NCI-H446 treated with DMSO at 0.1 percent for 48 hours (cell line): ENCODE measurements at places on chromosomes 16 and 17.
A peak's percentile ranks its signal among the peaks of the same experiment; 100 is the strongest.

DNA sequence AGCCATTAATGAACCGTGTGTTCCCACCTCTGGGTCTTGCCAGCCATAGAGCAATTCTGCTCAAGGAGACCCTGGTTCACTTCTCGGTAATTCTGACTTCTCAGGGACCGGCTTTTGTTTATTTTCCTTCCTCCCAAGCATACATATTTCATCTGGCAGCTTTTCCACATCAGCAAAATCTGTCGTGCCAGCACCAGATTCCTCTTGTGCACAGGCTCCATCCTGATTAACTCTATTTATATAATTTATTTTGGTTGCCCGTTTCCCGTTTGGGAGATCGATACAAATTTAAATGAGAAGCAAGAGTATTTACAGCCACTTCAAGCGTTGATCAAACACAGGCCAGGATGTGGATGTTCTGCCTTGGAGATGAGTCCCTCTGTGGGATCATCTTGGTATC, 161.9 kb upstream of the XYLT1 start:
- DNase-seq, result no peak

- peak; percentile 70 for DNase-seq
These were observed 31.4 kb downstream of the ACTG1 start for GRCh38 chr17:81481073-81481799.

- no peak for DNase-seq
These were observed 39.7 kb downstream of the ARHGAP17 start for GRCh38 chr16:24975428-24975889.

DNA sequence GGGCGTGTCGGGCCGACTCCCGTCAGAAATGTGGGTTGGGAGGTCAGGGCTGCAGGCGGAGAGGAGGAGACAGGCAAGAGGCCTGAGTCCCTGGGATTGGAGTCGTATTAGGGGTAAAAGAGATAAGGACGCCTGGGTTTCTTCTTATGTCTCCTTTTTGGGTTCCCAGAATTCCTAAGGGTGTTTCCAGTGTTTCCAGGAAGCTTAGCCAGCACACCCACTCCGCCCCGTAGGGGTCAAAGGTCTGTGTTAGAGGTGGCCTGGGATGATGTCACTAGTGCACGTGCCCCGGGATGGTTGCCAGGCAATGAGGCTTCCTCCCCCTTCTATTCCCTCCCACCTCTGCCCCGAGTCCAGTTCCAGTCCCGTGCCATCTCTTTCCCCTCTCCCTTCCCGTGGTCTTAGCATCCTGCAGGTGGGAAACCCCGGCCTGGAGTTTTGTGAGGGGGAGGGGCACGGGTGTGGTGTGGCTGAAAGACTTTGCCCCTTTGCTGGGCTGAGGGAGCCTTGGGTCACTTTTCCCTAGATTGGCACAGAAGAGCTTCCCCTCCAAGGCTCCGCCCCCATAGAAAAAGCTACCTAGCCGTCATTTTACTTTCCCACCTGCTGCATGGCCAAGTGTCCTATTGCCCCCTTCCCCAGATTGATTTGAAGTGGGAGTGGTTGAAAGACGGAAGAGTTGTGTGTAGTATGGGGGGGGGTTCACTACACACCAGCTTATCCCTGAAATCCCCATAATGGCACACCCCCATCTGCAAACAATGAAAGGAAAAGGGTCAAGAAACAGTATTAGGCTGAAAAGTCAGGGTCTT, 2.8 kb downstream of the KDM6B start:
- DNase-seq, result peak; percentile 91

DNA sequence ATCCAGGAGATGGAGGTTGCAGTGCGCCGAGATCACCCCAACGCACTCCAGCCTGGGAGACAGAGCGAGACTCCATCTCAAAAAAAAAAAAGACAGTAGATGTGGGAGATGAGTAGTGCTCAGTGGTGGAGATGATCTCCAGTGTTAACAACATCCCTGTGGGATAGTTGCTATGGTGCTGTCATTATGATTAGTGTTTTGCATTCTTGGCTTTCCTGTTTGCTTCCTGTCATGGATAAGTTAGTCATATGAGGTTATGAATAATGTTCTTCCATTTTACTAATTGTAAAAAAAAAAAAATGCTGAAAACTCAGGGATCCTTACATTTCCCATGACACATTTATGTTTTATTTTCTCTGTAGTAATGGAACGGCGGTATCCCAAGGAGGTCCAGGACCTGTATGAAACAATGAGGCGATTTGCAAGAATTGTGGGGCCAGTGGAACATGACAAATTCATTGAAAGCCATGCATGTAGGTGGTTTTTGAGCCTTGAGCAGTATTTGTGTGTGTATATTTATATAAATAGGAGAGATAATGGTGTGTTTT, 24.5 kb upstream of the DUSP14 start:
- DNase-seq, result no peak

GRCh38 chr16:2720064-2720457, at the start of gene PRSS27:
PRSS27 (minus strand) TSS chr16:2720224; CDS start chr16:2720160, 64 bp downstream.
- no peak for DNase-seq

GRCh38 chr17:78583091-78583490, 5.9 kb upstream of the DNAH17 start:
- DNase-seq, result no peak

- DNase-seq, result no peak
These were observed 26.8 kb downstream of the WSCD1 start for GRCh38 chr17:6097005-6097279.

- peak; percentile 89 for DNase-seq
These were observed 50.9 kb downstream of the CDH11 start for GRCh38 chr16:65070831-65071432.

- no peak for DNase-seq
These were observed 3.0 kb downstream of the PDZD9 start for GRCh38 chr16:21997697-21998480.

DNA sequence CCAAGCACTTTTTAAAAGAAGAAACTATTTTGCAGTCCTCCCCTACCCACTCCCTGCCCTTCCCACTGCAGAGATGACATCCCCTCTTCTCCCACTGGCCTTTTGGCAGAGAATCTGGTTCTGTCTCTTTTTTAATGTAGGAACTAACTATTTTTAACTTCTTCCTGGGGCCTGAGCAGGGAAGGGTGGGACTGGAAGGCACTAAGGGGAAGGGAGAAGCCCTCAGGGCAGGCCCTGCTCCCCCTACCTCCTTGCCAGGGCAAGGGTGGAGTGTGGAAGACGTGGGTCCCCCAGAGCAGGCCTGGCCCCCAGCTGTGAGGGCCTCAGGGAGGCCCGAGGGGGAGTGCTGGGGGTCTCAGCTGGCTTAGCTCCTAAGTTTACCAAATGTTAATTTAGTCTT, 19.5 kb downstream of the UNC13D start:
- no peak for DNase-seq

DNA sequence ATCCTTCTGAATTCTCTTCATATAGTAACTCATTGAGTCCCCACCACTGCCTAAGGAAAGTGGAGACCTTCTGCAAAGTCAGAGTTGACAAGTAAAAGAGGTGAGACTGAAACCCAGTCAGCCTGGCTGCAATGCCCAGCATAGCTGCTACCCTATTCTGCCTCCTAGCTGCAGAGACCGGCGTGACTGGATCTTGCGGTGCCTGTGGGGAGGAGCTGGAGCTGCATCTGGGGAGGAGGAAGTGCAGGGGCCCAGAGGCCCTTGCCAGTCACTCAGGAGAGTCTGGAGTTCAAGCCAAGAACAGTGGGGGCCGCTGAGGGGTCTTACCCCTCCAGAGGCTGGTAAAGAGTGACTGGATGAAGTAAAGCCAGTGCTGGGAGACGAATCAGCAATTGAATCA, 35.0 kb upstream of the ZNF423 start:
- DNase-seq, result no peak

- DNase-seq, result no peak
These were observed 267.2 kb upstream of the CDH5 start for GRCh38 chr16:66099306-66099705.

GRCh38 chr17:2697611-2698162, 13.9 kb downstream of the CLUH start:
- no peak for DNase-seq

- no peak for DNase-seq
These were observed 26.0 kb downstream of the CD300LF start for GRCh38 chr17:74686761-74687160.

DNA sequence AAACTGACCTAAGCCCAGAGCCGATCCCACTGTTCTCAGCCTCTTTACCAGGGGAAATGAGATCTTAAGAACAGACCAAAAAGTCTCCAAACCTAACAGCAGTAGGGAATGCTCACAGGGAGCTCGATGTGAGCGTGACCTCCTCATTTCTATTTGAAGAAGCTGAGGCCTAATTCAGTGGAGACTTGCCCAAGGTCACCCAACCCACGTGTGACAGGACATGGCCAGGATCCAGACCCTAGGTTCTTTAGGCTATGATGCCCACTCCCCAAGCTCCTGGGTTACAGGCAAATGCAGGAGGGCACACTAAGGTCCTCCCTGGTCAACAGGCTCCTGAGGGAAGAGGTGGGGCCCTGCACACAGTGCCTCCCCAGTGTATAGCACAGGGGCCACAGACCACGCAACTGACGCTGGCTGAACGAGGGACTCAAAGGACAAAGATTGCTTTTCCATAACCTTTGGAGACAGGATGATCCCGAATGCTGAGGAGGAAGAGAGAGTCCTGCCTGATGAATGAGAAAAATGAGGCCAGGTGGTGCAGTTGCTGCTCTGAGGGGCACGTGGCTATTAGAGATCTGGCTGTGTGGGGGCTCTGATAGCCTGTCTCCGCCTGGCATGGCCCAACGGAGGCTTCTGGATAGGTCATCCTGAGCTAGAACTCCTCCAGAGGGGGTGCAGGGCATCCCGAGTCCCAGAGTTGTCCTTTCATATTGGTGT, 24.0 kb downstream of the MAP3K14 start:
- no peak for DNase-seq

GRCh38 chr17:27896701-27897100, 3.5 kb upstream of the LYRM9 start:
- no peak for DNase-seq

- DNase-seq, result no peak
These were observed 53.9 kb downstream of the OR1D5 start for GRCh38 chr17:3009411-3009920.

GRCh38 chr17:43530288-43531081, 15.7 kb downstream of the ETV4 start:
- no peak for DNase-seq

- peak; percentile 24 for DNase-seq
These were observed 9.3 kb downstream of the GIT1 start for GRCh38 chr17:29579866-29580771.

DNA sequence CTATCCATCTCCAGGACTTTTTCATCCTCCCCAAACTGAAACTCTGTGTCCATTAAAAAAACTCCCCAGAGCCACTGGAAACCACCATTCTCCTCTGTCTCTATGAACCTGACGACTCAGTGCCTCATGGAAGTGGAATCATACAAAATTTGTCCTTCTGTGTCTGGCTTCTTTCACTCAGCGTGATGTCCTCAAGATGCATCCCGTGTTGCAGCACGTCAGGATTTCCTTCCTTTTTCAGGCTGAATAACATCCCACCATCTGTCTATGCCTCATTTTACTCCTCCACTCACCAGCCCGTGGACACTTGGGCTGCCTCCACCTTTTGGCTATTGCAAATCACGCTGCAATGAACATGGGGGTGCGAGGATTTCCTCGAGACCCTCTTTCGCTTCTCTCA, 12.6 kb upstream of the ALDH3A1 start:
- no peak for DNase-seq

- DNase-seq, result no peak
These were observed 8.2 kb upstream of the PHF12 start for GRCh38 chr17:28959471-28959871.

- peak; percentile 5 for DNase-seq
These were observed at the start of gene GPRC5B for GRCh38 chr16:19884611-19885450. GPRC5B (minus strand) TSS chr16:19884848; CDS start chr16:19872845, 12,003 bp downstream.

- DNase-seq, result no peak
These were observed 369.2 kb downstream of the CDH13 start for GRCh38 chr16:82995924-82996441.

DNA sequence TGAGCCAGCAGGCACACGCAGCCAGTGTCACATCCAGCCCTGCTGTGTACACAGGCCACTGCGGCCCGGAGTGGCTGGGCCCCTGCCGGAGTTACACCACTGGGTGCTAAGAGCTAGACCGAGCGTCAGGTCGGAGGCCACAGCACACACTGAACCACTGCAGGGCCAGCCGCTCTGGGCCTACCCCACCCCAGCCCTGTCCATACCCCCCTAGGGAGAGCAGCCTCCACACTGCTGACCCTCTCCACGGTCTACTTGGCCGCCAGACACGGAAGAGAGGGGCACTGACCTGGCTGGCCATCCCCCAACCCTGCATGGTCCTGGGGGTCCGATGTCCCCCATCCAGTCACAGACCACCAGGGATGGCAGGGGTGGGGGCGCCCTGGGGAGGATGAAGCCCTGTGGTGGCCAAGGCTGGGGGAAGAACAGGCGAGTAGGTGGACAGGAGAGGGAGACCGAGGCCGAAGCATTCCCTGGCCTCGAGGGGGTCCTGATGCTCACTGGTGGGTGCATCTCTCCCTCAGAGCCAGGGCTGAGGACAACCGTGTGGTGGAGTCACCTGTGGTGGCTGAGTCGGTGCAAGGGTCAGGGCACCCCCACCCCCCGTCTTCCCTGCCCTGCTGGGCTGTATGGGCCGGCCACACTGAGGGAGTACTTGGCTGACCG, 34.9 kb upstream of the ZC3H18 start:
- no peak for DNase-seq
